ENCODE measurements at places on chromosomes 5 and 9.

DNA sequence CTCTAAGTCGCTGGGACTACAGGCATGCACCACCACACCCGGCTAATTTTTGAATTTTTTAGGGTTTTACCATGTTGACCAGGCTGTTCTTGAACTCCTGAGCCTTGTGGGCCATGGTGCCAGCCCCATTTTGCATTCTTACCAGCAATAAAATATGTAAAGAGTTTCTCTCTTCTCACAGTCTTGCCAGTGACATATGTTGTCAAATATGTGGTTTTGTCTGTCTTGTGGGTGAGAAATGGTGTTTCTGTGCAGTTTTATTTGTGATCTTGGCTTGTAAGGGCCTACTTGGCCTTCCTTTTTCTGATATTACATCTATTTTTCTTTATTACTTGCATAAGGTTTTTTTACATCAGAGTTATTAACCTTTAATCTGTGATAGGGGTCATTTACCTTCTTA lies 47.1 kb downstream of the SPIN1 start:
- DNase-seq = no peak

GRCh38 chr5:78264600-78264999 lies 29.9 kb downstream of the AP3B1 start:
- DNase-seq = no peak

GRCh38 chr5:167899490-167900070 lies 391.9 kb upstream of the WWC1 start:
- DNase-seq = no peak

DNA sequence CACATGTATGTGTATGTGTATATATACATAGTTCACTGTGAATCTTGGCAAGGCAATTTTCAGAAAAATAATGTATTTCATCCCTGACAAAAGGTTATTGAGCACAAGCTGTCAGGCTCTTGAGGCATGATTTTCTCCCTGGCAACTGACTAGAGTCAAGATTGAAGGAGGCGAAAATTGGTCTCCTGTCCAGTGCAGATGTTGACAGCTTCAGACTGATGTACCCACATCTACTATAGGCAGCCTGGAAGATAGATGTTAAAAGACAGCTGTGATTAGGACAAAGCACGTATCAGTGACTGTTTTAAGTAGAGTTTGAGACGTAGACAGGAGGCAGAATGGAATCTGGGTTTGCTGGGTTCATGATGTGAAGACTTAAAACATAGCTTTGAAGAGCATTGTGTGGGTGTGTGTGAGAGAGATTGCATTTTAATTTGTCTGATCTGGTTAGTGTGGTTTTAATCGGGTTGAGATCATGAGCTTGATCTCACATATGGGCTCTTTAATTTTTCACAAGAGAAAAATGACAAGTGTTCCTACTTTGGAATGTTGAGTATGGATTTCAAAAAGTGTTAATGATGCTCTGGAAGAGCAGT lies 39.1 kb downstream of the CTNNA1 start:
- no peak for DNase-seq

DNA sequence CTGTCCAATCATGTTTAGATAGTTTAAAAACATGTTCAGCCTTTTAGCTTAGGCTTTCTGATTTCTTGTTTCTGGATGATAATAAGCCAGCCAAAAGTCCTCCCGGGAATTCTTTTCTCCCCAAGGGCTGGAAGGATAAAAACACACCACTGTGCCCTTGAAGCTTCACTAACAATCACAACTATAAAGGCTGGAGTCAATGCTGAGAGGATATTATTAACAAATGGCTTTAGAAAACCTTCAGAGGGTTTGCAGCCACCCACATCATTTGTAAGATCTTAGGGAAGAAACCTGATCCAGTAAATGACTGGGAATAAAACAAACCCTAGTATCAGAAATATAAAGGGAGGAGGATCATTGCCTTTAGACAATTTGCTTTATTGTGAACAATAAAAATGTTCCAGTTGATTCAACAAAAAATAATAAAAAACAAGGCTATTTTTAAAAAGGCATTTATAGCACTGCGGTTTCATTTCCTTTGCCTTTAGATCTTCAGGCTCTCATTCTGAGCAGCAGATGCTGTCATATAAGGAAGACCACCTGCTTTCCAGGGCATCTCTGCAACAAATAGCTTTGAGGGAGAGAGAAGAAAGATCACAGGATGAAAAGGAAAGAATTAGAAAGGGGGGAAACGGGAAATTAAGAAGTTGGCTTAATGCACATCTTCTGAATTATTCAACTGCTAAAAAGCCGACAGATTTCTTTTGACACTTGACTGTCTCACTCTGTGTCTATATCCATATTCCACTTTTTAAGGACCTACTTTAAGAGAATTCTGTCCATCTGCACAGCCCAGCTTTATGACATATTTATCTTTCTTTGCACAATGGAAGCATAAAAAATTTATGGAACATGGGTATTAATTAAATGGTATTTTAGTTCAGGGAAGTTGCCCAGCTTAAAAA lies 277.2 kb upstream of the SLC24A2 start:
- peak; percentile 64 for DNase-seq

- DNase-seq = no peak
These were observed 79.3 kb downstream of the RMI1 start for GRCh38 chr9:84059936-84060335.

DNA sequence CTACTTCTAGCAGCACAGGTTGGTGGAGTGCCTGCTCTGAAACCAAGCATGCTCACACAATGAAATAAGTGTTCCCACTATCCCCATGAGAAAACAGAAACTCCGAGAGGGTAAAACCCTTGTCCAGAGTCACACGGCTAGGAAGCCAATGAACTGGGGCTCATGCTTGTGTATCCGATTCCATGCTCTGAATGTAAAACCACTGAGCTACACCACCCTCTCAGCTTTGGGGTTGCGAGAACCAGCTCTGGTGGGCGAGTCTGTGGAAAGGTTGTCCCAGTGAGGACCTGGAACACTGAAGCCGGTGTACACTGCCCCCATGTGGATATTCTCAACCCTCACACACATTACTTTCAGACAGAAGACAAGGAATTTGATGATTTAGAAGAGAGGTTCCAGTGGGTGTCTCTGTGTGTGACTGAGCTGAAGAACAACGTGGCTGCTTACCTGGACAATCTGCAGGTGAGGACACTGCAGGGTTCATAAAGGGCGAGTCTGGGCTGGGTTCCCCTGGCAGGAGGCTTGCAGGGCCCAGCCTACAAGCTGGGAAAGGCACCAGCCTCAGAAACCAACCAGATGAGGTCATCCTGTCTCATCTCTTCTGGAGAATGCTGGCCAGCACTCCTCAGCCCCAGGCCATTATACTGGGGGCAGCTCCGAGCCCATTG lies 37.4 kb downstream of the ARHGEF37 start:
- DNase-seq = peak; percentile 32

DNA sequence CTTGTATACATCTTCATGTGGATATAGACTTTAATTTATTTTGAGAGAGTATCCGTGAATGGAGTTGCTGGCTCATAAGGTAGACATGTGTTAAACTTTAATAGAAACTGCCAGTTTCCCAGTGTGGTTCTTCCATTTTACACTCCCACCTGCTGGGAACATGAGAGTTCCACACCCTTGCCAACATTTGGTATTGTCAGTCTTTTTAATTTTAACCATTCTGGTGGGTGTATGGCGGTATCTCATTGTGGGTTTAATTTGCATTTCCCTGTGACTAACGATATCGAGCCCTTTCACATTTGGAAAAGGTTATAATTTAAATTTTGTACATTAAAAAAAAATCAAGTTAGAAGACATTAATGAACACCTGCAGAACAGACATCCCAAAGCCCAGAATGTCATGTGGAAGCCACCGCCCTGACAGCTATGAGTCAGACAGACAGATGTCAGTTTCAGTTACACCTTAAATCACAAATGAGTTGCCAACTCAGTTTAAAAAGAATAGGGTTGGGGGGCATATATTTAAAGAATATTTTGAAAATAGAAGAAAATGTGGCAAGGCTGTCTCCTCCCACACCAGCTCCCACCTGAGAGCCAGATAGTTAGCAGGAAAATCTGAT lies 36.9 kb downstream of the ANKRD33B start:
- no peak for DNase-seq

GRCh38 chr9:131622523-131622922 lies 77.2 kb downstream of the PRRT1B start:
- DNase-seq = no peak

DNA sequence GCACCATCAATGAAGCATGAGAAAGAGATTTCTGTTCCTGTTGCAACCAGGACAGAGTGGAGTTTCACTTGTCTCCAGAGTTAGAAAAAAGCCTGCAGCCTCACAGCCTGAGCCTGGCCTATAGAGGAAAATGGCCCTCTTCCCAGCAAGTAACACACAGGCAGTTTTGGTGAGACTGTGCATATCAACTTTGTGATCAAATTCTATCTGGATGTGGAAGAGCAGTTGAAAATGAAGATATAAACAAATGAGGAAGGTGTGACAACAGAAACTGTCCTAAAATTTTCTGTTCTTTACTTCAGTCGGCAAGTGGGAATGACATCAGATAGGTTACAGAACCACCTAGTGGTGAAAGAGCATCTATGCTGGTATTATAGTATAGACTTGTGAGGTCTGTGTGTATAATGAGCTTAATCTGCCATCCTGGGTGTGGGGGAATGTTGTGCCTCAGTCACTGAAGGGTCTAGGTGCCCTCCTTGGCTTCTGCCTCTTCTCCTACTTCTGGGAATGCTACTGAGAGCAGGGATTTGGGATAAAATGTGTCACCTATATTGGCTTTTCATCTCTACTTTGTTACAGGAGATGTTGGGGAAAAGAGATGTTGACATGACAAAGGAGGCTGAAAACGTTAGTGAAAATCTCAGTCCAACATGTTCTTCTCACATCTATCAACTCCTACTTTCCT lies 28.2 kb downstream of the YIPF5 start:
- peak; percentile 32 for DNase-seq

- no peak for DNase-seq
These were observed 50.3 kb downstream of the SAR1B start for GRCh38 chr5:134582281-134582680.

GRCh38 chr9:73059247-73059646 lies 92.4 kb upstream of the ANXA1 start:
- DNase-seq = no peak

DNA sequence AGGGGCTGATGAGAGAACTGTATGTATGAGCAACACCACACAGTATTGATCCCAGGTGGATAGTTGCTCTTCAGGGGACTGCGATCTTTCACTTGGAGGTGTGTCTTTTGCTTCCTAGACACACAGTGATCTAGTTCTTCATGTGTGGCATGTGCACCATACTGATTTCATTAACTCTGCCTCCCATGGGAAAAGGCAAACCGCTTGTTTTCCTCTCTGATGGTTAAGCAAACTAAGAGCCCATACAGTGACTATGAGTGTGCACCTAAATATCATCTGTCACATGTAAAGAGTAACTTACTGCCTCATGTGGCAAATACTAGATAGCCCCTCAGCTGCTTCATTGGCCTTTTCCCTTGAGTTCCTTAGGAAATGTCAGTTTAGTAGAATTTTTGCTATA lies 147.3 kb downstream of the TLE4 start:
- DNase-seq = no peak

Data from NCI-H1092 treated with DMSO at 0.1 percent for 48 hours (cell line).